Kidney (tissue), 22 donors: ENCODE measurements at places on chromosomes 6 and 20.
A peak's percentile ranks its signal among the peaks of the same experiment; 100 is the strongest.

GRCh38 chr6:137816688-137817618, 50.1 kb upstream of the TNFAIP3 start:
- no peak for DNase-seq

DNA sequence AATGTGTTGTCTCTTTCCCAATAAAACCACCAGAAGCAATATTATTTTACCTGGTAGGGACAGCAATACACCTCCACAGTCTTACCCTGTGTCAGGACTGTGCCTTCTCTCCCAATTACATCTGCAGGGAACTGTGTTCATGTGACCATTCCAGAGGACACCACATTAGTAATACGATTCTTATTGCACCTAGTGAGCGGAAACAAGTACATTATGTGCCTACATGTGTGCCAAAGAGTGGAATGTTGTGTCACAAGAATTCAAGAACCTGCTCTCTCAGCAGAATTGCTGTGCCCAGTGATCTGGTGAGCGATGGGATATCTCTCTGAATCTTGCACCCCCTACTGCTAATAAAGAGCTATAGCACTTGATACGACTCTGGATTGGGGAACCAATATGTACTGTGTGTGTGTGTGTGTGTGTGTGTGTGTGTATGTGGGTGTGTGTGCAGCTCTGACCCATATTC, 57.4 kb upstream of the FOXC1 start:
- DNase-seq = no peak

GRCh38 chr20:48738399-48739304, 89.1 kb downstream of the PREX1 start:
- peak; percentile 69 for DNase-seq

GRCh38 chr20:58019027-58019849, 209.2 kb downstream of the ANKRD60 start:
- DNase-seq = no peak

DNA sequence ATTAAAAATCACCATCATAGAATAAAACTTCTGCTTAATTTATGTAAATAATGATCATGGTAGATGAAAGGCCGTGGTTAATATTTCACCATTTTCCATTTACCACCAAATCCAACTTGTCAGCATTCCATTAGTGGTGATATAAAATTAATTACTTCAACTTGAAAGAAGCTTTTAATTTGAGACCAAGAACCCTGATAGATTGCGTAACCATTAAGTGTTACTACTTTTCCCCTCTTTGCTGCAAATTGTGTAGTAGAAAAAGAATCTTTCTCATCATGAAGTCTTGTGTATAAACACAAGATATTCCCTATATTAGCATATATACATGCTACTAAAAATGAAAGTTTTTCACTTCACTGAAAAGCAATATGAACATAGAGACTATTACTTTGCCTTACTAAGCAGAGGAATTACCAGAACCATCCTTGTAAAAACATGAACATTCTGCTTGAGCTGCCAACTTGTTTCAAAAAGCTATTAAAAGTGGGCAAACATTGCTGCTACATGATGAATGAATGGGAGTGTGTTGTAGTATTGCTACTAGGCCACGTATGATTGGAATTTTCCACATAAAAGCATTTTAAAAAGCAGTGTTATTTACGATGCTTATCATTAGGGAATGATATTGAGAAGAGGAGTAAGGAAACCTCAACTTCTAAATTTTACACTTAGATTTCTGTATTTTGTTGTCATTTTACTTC, 35.0 kb downstream of the STX11 start:
- no peak for DNase-seq

DNA sequence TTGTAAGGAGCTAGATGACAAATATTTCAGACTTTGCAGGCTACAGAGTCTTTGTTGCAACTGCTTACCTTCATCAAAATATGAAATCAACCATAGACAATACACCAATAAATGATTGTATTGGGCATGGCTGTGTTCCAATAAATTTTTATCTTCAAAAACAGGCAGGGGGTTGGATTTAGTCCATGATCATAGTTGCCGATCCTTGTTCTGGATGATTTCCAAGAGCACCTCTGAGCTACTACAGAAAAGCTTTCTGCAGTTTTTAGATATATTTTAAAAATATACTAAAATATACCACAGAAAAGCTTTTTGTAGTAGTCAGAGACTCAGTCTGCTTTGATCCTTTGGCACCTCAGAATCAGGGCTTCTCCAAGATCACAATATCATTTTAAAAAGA, 145.0 kb downstream of the HTR1B start:
- no peak for DNase-seq

DNA sequence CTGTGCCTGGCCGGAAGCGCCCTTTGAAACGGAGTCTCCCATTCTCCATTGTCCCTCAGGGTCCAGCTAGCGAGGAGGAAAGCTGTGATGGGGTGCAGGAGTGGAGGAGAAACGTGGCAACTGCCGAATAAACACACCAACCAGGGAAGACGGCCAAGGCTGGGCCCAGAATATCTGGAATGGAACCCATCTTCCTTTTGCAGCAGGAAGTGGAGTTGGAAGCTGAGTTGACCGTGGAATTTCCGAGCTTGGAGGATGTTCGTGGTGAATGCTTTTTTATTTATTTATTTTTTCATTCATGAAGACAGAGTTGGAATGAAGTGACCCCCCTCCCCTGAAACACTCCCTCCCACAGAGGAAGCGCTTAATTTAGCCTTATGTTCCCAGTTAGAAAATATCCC, 105.6 kb upstream of the RNF24 start:
- DNase-seq = peak; percentile 31

DNA sequence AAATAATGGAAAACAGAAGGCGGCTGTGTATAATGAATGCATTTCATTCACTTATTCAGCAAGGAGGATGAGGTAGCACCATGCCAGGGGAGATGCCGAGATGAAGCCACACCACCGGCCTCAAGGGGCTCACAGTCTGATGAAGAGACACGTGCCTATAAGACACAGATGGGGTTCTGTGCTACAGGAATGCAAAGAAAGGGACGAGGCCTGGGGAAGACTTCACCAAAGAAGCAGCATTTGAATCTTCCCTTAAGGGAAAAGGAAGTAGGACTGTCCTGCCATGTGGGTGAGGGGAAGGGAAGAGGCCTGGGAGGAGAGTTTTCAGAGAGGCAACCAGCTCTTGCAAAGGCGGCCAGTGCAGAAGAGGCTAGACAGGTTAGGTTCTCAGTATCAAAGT, 98.9 kb downstream of the PSMG4 start:
- DNase-seq = no peak

DNA sequence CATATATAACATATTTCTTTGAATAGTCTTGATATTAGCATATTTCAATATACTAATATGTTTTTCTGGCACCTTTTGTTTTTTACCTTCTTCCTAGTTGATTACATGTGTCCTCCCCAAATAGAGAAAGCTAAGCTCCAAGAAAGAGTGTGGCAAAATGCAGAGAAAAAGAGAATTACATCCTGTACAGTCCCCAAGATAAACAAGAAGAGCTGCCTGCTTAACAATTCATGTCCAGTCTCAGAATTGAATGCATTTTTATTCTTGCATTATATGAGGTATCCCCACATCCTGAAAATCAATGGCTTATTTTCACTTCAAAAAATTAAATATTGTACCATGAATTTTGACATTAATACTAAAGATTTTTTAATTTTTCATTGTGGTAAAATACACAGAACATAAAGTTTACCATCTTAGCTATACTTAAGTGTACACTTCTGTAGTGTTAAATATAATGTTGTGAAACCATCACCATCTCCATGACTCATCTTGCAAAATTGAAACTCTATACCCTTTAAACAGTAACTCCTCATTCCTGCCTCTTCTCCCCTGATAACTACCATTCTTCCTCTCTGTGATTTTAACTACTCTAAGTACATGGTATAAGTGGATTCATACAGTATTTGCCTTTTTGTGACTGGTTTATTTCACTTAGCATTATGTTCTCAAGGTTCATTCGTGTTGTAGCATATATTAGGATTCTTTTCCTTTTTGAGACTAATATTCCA, 490.3 kb downstream of the COL12A1 start:
- DNase-seq = no peak

DNA sequence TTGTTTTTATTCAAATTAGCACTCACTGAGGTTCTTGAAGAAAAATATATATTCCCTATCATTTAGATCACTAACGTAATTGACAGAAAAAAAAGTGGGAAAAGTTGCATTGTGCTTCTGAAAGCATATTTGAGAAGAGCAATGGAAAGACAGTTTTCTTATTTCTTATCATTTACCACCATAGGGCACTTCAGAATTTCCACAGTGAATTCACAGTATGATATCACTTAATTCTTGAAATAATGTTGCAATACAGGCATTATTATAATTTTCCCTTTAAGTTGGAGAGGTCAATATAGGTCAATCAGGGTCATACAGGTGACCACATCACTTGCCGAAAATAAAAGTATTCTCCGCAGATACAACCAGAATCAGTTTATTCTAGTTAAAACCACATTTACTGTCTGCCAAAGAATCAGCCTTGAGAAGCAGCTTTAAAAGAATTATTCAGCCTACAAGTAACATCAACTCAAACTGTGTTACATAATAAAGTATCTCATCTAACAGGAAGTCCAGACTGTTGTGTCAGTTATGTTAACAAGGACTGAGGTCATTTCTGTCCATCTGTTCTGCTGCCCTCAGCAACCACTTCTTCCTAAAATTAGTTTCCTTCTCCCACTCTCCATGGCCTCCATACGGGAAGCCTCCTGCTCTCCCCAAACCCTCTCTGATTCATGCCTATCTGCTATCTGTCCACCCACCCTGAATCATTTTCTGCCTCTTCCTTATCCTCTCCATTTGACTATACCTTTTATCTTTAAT, 121.2 kb downstream of the SIM1 start:
- DNase-seq = no peak

GRCh38 chr6:35073211-35073610, 67.9 kb downstream of the TCP11 start:
- DNase-seq = peak; percentile 48

- DNase-seq = no peak
Observed at GRCh38 chr20:24914388-24915241, 34.5 kb upstream of the CST7 start.

GRCh38 chr6:26241033-26241895, 123.7 kb upstream of the BTN3A2 start:
- peak; percentile 74 for DNase-seq

DNA sequence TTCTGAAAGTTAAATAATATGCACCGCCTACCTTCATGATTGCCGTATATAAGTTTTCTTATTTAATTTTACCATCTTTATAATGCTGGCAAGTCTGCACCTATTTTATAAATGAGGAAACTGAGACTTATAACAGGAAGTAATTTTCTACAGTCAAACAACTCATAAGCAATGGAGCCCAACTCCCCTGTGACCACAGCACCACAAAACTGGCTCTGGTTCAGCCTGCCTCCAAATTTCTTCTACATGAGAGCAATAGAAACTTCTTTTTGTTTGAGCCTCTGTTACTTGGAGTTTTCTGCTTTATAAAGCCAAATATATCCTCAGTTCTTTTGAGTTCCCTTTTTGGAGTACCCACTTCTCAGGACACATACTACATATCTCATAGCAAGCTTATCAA, 131.1 kb upstream of the HSF2 start:
- DNase-seq = no peak

DNA sequence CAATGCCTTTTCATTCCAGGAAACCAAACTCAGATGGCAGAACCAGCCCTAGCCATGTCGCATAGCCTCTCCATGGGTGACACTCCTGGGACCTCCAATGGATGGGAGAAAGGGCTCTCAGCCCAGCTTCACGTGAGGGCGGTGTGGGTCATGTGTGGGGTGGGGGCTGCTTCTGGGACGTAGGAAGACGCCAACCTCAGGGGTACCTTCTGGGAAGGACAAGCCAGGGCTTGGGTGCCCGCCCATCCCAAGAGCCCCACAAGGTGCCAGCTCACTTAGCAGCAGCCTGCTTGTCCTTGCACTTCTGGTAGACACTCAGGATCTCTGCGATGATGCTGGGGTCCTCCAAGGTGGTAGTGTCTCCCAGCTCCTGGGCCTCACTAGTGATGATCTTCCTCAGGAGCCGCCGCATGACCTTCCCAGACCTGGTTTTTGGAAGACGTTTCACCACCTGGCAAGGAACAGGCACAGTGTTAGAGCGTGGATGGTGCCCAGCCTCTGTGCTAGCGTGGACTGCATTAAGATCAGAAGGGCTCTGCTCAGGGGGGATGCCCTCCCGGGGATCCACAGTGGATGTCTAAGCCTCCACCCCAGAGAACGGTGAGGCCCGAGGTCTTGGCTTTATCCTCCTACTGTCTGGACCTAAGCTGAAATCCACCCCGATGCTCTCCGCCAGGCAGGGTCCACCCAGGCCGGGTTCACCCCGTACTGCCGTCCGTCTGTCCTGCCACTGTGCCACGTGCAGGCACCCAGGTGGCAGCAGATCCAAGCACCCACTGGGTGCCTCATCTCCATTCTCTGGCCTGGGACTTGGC, 15.1 kb upstream of the APMAP start:
- no peak for DNase-seq

GRCh38 chr20:63490416-63490815, 8.5 kb downstream of the EEF1A2 start:
- DNase-seq = no peak
